ENCODE measurements at places on chromosomes 1 and 21.
A peak's percentile ranks its signal among the peaks of the same experiment; 100 is the strongest.

GRCh38 chr1:83060651-83061390 lies 938.1 kb downstream of the TTLL7 start:
- DNase-seq = no peak

DNA sequence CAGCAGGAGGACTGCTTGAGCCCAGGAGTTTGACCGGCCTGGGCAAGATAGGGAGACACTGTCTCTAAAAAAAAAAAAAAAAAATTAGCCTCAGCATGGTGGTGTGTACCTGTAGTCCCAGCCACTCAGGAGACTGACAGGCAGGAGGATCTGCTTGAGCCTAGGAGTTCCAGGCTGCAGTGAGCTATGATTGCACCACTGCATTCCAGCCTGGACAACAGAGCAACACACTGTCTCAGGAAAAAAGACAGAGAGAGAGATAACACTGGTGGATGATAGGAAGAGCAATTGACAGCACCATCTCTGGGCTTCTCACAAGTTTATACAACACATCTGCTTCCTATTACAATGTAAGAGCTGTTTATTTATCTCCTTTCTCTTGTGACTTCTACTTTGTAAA lies 2.4 kb upstream of the RNU11 start:
- no peak for DNase-seq

GRCh38 chr1:89100412-89100811 lies 25.5 kb downstream of the GBP2 start:
- no peak for DNase-seq

DNA sequence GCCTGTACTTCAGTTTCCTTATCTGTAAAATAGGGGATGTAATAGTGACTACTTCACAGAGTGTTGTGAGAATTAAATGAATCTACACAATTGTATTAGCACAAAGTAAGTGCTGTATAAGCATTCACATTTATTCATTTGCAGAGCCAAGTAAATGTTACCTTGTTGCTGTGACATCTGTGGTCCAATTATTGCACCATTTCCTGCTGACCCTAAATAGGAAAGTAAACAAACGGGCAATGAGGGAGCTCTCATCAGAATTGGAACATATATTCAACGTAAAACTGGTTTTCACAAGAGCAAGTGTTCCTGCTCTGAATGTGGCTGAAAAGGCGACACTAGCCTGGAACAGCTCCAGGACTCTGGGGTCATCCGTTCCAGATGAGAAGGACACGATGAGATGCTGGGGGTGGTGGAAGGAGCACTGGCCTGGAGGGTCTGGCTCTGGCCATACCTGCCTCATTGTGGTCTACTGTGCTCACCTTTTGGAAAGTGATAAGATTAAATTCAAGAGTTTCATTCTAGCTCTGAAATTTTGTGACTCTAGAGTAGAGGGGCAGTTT lies 34.5 kb downstream of the PROX1 start:
- DNase-seq = no peak

DNA sequence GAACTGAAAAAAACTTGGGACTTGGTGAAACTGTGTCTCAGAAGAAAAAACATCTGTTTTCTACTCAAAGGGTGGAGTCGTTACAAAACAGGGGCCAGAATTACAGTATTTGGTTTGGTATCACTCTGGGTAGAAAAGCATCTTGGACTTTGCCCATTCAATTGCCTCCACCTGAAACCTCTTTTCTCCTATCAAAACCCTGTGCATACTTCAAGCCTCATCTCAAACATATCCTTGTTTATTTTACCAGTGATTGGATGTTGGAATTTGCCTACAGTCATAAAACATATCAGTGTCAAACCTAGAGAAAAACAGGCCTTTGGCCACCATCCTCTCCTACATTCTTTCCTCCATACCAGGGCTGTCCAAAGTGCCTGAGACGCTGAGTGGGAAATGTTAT lies 281.5 kb downstream of the PLPP3 start:
- DNase-seq = no peak

DNA sequence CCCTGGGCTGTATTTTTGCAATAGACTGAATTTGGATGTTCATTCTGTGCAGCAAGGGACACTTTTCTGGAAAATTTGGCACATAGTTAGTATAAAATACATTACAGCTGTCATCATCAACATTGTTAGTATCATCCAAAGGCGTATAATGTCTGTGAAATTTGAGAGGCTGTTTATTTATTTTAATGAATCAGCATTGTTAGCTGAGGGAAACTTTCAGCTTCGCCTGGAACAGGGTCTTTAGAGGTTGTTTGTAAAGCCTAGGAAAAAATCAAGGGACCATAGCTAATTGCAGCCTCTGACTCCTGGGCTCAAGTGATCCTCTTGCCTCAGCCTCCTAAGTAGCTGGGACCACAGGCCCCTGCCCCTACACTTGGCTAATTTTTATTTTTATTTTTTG lies 106.8 kb upstream of the USP24 start:
- DNase-seq = peak; percentile 35

DNA sequence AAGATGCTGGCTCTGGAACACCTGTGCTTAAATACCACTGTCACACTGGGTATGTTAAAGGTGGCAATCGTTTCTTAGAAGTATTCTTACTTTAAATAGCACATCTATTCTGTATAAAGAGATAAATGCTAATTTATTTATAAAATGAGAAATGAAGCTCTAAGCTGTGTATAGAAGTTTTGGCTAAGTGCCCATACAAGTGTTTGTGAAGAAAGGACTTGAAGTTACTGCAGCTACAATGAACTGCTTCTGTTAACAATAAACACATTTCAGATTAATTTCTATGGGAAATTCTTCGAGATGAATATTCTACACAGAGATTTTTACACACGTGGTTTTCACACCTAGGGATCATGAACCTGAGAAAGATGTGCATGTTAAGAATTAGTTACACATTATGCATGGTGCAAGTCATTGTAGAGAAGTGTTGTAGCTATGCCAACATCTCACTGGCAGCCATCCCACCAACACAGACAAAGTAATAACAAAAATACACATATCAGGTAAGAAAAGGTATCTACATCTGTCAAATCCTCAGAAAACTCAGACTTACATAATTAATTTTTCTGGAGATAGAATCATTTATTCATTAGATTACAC lies 16.2 kb downstream of the COL24A1 start:
- DNase-seq = no peak

DNA sequence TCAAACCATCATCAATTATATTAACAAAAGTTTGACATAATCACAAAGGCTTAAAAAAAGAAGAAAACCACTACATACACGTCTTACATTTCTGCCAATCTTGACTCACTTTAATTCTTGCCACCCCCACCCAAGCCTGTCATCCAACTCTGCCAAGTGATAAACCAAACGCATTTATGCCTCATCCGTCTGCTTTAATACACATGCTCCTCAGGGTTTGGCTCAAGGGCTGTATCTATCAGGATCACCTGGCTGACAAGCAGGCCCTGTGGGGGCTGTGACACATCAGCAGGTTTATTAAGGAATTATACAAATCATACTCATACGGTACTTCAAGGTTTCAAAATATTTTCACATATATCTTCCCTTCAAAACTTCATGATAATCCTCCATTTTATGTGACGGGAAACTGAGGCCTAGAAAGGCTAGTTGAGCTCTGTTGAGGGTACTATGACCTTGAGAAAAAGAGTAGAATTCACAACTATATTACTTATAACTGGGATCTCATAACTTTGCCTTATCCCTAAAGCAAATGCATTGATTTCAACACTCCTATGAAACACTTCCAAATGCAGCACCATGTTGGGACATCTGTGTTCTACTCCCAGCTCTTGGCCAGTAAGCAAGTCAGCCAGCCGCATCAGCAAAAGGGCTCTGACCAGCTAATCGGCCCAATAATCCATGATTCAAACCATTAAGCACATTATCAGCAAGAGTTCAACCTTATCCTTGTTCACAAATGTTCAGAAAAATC lies 8.7 kb downstream of the SORT1 start:
- DNase-seq = no peak

- no peak for DNase-seq
Measured at GRCh38 chr1:28134651-28135207, 41.8 kb downstream of the PTAFR start.

DNA sequence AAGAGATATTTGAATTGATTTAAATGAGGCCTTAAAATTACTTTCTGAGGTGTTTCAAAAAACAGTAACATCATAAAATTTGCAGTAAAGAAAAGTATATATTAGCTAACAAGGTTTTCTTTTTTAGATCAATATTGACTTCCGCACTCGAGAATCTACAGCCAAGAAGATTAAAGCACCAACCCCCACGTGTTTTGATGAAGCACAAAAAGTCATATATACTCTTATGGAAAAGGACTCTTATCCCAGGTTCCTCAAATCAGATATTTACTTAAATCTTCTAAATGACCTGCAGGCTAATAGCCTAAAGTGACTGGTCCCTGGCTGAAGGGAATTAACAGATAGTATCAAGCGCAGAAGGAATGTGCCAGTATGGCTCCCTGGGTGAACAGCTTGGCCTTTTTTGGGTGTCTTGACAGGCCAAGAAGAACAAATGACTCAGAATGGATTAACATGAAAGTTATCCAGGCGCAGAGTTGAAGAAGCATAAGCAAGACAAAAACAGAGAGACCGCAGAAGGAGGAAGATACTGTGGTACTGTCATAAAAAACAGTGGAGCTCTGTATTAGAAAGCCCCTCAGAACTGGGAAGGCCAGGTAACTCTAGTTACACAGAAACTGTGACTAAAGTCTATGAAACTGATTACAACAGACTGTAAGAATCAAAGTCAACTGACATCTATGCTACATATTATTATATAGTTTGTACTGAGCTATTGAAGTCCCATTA lies 3.6 kb downstream of the RGS1 start:
- no peak for DNase-seq

GRCh38 chr1:153775458-153776327 lies 486 bp downstream of the SLC27A3 start:
- peak; percentile 40 for DNase-seq

DNA sequence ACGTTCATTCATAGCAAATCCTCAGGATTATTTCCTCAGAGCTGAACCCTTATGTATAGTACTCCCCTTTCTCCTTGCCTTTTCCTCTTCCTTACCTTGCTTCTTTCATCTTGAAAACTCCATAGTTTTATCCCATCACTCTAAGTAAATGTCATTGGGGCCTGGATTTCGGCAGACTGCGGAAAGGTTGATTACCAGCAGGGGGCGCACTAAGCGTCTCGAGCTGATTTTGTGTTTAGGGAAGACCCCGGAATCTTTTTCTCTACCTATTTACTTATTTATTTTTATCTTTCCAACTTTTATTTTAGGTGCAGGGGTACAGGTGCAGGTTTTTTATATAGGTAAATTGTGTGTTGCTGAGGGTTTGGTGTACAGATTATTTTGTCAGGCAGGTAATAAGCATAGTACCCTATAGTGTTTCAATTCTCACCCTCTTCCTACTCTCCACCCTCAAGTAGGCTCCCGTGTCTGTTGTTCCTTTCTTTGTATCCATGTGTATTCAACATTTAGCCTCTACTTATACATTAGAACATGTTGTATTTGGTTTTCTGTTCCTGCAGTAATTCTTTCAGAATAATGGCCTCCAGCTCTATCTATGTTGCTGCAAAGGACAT lies 11.4 kb upstream of the MTARC1 start:
- peak; percentile 57 for DNase-seq

- DNase-seq = peak; percentile 11
Measured at GRCh38 chr1:97758541-97759057, 162.2 kb downstream of the DPYD start.

DNA sequence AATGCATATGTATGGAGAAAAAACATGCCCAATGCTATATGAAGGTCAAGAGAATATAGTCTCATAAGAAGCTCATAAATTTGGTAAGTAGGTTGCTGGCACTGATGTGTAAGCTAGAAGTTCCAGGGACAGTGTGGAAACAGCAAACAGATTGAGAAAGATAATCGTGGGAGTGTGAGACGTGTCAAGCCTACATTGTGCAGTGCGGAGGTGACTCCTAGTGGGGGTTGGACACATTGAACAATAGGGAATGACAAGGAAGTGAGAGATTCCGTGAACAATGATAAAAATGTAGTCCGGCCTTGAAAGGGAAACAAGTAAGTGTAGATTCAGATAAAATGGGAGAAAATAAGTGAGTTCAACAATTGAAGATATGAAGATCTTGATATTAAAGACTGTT lies 788.4 kb upstream of the PRMT6 start:
- peak; percentile 13 for DNase-seq

DNA sequence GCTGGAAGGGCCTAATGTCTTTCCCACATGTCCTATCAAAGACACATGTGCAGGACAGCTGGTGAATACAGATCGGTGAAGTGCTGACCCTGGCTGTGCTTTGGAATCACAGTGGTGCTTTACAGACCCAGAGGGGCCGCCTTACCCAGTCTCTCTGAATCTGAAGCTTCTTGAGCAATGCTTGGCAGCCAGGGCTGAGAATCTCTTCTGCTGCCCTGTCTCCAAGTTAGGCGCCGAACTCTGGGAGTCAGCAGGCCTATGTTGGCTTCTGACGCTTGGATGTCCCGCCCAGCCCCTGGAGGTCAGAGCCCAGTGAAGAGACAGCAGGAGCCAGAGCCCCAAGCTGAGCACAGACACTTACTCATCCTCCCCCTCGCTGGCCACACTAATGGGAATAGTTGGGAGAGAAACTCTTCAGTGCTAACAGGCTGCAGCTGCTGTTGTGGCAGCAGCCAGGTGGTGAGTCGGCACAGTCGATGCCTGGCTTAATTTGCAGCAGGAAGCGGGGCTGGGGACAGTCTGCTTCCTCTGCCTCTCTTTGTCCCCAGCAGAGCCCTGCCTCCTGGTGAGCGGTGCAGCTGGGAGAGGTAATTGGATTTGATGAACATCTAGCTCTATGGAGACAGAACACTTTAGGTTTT lies 68.1 kb downstream of the URB2 start:
- DNase-seq = peak; percentile 69

GRCh38 chr1:81760477-81761097 lies 40.1 kb upstream of the ADGRL2 start:
- peak; percentile 28 for DNase-seq

- peak; percentile 94 for DNase-seq
Measured at GRCh38 chr21:41612674-41613532, 104.9 kb upstream of the TMPRSS2 start.

DNA sequence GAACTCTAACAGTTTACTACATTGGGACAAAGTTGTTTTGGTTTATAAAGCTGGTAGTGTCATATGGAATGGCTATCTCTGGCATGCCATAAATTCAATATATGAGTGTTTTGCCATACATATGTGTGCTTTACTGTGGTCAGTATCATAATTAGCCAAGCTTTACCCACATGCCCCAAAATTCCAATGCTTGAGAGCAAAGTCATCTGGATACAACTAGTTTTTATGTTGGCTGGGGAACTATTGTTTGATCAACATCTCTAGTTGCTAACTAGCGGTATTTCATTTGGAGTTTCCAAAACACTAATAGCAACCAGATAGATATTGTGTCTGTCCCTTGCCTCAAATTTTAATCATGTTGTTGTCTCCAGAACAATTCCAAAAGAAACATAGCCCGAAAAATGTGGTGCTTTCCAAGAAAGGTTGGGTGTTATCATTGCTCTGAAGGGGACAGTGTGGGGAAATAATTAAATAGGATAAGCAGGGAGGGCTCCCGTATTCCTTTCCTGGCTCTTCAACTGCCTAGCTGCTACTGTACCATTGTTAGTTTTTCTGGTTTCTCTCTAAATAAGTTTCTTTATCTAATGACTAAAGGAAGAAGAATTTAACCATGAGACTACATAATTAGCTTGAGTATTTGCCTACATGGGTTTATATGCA lies 136.1 kb downstream of the TGFB2 start:
- DNase-seq = no peak

- DNase-seq = peak; percentile 31
Measured at GRCh38 chr1:67582625-67583461, 102.2 kb upstream of the GADD45A start.

Data from AG20443 (cell line).